Stimulated activated naive CD4-positive, alpha-beta T cell (primary cell): ENCODE measurements at places on chromosomes 3 and 15.

GRCh38 chr3:144499001-144499930, 527.6 kb downstream of the DIPK2A start:
- DNase-seq: no peak

GRCh38 chr3:2096216-2096615, 2.5 kb upstream of the CNTN4 start:
- no peak for DNase-seq

GRCh38 chr3:125050488-125051090, 5.2 kb downstream of the HEG1 start:
- DNase-seq: no peak

DNA sequence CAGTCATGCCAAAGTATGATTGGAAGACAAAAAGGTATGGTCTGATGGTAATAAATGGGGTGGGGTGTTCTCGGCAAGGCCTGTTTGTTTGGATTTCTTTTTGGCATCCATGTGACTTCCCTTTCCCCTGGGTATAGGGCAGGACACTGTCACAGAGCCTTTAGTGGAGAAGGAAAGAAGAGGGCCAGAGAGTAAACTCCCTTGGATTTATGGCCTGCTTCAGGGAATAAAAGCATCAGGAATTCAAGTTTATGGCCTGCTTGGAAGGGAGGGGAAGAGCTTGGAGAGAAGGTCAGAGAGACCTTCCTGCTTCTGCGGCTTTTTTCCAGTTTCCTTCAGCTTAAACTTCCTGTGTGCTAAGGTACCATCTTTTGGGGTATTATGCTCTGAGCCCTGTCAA, 179.4 kb upstream of the ADAMTS9 start:
- no peak for DNase-seq

DNA sequence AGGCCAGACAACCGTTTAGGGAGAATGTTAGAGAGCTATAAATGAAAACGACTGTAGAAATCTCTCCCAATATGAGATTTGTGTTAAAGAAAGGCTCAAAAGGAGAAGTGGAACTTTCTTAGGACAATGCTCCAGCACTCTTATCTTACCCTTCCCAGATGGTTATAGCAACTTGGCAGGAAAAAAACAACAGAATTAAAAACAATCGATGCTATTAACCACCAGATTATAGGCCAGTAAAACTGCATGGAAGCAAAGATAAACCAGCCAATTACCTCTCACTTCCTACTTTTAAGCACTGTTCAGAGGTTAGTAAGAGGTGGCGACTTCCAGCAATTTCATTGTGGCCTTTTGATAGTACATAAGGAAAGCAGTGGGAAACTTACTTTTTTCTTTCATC, 72.9 kb downstream of the TMCC1 start:
- no peak for DNase-seq

GRCh38 chr3:146092230-146092629, 68.8 kb downstream of the PLOD2 start:
- DNase-seq: no peak
